CD4-positive, alpha-beta T cell treated with Interleukin-4 for 1 hour (primary cell): ENCODE measurements at places on chromosomes 6 and 20.

- DNase-seq = no peak
Measured at GRCh38 chr6:83592770-83593394, 80.5 kb downstream of the PRSS35 start.

DNA sequence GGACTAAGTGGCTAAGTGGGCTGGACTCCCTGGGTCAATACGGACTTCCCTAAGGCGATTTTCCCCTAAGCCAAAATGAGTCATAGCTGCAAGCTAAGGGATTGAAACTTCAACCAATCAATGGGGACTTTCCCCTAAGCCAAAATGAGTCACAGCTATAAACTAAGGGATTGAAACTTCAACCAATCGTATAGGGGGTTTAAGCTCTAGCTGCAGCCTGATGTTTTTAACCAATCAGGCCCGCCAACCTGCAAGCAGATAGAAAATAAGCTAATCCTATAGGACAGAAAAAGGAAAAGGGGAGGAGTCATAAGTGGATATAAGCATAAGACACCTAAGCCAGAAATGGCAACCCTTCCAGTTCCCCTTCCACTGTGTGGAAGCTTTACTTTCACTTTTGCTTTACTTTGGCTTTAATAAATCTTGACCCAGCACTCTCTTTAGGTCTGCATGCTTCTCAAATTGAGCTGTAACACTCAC lies 655.0 kb upstream of the HS3ST5 start:
- DNase-seq = peak; percentile 34

DNA sequence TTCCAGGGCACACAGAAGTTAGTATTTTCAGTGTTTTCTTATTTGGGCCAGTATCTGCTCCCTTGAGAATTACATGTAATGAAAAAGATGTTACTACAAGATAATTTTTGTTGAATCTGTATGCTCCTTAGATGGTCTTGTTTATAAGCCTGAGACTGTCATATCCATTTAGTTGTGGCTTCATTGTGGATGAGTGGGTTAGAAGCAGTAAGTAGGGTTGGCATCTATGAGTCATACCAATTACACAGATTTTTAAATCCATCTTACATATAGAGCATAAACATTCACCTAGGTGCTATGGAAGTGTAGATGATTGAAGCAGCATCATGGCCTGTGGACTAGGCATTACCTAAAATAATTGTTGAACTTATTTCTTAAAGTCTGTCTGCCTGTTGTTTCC lies 13.5 kb upstream of the BAG2 start:
- no peak for DNase-seq

DNA sequence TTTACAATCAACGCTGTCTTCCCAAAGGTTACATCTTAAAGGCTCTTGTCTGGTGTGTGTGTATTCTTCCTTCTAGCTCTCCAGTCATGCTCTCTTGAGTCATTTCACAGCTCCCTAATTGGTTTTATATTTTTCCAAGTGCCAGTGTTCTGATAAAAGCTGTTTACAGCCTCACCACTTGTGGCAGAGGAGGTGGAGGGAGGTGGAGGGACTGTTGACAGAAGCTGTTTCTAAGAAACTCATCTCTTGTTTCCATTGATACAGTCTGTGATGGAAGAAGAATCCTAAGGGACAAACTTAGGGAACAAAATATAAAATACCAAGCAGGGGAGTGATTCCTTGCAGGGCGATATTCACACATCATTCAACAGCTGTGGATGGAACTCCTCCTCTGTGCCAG lies 64.0 kb downstream of the QRSL1 start:
- DNase-seq = no peak

DNA sequence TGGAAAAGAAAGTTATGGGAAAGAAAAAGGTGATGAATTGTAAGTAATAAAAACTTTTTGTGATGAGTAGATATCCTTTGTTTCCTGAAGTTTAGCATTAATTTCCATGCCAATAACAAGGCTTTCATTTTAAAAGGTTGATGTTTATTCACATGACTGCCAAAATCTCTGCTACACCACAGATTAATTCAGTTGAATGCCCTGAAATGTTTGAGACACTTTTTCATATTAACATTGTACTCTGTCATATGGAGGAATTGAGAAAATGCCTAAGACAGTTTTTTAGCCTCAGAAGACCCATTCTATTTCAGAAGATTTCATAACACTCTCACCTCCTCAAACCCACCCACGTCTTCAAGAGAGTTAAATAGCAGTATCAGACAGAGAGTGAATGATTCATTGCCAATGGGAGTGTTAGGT lies 115.5 kb downstream of the ADGRG6 start:
- DNase-seq = no peak

DNA sequence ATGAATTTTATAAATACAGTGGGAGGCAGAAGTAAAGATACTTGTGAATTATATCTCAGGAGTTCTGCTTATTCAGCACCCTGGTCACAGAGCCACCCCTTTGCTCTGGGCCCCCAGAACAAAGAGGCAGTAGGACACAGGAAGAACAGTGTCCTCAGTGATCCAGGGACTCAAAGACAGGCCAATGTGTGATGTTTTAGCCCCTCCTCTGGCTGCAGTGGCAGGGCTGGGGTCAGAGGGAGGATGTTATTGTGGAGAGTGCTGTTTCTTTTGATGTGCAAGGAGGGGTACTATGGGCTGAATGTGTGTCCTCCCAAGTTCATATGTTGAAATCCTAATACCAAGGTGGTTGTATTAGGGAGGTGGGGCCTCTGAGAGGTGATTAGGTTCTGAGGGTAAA lies 74.1 kb upstream of the MAP3K7 start:
- DNase-seq = no peak

- no peak for DNase-seq
Measured at GRCh38 chr6:158839796-158840195, 20.6 kb upstream of the EZR start.

- DNase-seq = no peak
Measured at GRCh38 chr6:166724576-166724975, 97.5 kb upstream of the RPS6KA2 start.

GRCh38 chr6:145819994-145820393 lies 5.4 kb upstream of the FBXO30 start:
- DNase-seq = no peak

GRCh38 chr20:47349365-47350180 lies 6.9 kb downstream of the ZMYND8 start:
- no peak for DNase-seq

DNA sequence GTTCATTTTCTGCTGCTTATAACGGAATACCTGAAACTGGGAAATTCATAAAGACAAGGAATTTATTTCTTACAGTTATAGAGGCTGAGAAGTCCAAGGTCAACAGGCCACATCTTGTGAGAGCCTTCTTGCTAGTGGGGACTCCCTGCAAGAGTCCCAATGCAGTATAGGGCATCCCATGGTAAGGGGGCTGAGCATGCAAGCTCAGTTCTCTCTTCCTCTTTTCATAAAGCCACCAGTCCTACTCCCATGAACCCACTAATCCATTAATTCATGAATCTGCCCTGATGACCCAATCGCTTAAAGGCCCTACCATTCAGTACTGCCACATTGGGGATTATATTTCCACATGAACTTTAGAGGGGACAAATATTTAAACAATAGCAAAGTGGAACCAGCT lies 26.5 kb downstream of the CYB5R4 start:
- no peak for DNase-seq

GRCh38 chr6:28497893-28498292 lies 17.7 kb downstream of the GPX6 start:
- DNase-seq = no peak

DNA sequence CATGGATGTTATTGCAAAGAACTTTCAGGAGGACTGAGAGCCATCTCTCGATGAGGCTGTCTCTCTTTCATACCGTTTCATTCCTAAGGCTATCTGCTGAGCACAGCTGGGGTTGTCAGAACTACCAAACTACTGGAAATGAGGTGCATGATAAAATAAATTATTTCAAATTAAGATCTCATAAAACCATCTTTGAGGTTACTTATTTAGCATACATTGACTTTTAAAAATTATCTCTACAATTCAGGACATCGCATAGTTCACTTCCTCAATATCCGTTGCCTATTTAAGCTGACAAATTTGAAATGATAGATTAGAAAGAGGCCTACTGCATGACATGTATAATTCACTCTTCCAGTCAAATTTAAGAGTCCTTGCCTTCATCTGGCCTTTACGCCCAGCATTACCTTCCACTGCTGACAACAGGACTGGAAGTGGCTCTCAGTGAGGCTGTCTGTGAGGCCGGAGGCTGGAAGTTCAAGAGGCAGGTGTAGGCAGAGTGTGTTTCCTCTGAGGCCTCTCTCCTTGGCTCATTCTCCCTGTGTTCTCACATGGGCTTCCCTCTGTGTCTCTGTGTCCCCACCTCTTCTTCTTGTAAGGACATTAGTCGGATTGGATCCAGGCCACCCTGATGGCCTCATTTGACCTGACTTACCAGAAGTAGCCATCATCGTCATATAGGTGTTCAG lies 12.8 kb upstream of the DUSP22 start:
- DNase-seq = no peak

DNA sequence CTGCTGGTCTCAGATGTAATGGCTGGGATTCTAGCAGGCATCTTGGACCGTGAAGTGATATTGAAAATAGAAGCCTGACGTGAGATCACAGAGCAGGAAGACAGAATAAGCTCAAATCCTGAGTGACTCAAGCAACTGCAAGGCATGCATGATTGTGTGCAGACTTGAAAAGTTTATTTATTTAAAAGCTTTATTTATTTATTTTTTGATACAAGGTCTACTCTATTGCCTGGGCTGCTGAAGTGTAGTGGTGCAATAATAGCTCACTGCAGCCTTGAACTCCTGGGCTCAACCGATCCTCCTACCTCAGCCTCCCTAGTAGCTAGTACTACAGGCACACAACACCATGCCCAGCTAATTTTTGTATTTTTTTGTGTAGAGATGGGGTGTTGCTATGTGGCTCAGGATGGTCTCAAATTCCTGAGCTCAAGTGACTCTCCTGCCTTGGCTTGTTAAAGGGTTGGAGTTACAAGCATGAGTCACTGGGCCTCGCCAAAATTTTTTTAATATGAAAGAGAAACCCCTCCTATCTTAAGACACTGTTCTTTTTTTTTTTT lies 40.1 kb upstream of the RNF144B start:
- no peak for DNase-seq

GRCh38 chr6:115740907-115741306 lies 319.8 kb downstream of the FRK start:
- no peak for DNase-seq

GRCh38 chr6:128882560-128882959 lies 378 bp upstream of the LAMA2 start:
- no peak for DNase-seq

DNA sequence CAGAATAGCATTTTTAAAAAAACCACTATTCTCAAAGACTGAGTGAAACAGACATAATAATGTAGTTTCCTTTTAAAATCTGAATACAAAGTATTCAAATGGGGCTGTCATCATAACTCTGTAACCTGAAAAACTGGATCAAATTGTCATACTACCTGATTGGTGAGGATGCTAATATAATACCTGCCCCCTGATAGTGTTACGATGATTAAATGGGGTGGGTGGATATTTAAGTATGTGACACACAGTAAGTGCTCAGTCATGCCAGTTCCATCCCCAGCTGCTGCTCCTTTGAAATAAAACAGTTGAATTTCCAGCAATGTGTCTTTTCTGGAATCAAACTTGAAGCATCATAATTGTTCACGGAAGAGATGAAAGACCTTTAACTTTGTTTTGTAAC lies 8.9 kb downstream of the HTR1B start:
- no peak for DNase-seq

DNA sequence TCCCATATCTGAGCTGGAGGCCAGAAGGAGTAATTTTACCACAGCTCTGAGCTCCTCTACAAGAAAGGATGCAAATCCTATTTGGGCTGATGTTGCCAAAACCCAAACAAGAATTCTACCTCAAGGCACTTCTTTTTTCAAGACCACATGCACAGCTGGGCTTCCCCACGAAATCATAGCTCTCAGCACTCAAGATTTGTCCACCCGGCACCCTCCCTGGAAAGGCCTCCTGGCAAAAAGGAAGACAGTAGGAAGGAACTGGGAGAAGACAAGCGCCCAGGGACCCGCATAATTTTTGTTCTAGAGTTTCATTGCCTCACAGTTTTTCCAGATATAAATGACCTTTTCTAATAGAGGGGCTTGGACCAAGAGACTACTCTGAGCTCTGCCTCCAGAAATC lies 90.5 kb downstream of the BANF2 start:
- DNase-seq = no peak

GRCh38 chr6:10278746-10279145 lies 136.1 kb downstream of the TFAP2A start:
- DNase-seq = no peak

GRCh38 chr6:28789553-28790083 lies 134.2 kb downstream of the TRIM27 start:
- no peak for DNase-seq

DNA sequence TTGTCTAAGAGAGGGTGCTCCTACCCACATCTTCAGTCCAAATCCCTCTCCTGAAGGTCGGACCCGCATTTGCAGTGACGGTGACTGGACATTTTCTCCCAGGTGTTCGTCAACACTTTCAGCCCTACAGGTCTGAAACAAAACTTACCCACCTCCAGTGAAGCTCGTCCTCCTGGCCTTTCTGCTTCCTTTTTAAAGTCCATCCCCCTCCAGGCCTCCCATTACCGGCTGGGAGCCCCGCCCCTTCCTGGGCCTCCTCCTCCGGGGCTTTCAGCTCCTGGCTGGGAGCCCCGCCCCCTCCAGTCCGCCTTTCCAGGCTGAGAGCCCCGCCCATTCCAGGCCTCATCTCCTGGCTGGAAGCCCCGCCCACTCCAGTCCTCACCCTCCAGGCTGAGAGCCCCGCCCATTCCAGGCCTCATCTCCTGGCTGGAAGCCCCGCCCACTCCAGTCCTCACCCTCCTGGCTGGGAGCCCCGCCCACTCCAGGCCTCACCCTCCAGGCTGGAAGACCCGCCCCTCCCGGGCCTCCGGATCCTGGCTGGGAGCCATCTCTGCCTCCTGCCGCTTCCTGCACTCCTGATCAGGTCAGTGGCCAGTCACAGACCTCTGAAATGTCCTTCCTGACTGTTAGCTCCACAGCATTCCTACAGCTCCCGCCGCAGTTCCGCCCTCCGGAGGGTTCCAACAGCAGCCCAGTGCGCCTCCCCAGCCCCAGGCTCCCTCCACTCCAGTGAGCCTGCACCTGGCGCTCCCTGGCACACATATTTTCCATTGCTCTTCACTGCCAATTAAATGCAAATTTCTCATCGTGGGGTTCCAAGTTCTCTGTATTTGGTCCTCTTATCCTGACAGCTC lies 98.5 kb downstream of the LY86 start:
- DNase-seq = peak; percentile 73

DNA sequence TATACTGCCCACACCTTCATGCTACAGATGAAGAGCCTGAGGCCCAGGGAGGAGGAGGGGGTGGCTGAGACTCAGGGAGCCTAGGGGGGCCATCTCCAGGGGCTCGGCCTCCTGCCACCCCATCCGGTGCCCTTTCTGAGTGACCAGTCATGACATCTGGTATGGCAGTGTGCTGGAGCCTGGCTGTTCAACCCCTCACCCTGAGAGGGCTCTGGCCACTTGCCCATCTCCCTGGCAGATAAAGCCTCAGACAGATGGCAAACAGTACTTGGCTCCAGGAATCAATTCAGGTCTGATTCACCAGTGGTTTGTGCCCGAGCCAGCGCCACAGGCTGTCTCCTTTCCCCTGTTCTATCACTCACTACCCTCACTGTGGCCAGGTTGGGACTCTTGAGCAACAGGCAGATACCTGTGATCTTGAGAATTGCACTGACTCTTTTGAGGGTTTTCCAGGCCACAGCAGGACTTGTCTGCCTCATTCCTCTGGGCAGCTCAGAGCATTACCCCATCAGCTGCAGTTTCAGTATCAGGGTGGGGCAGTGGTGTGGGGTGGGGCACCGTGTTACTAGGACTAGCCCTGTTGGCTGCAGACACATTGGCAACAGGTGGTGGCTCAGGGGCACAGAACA lies 22.8 kb downstream of the SRSF3 start:
- no peak for DNase-seq
